ENCODE measurements at places on chromosomes 2 and 18.

- no peak for DNase-seq
These were observed 89.7 kb upstream of the COL3A1 start for GRCh38 chr2:188884517-188884916.

GRCh38 chr18:55900380-55900779 lies 312.4 kb upstream of the TCF4 start:
- no peak for DNase-seq

DNA sequence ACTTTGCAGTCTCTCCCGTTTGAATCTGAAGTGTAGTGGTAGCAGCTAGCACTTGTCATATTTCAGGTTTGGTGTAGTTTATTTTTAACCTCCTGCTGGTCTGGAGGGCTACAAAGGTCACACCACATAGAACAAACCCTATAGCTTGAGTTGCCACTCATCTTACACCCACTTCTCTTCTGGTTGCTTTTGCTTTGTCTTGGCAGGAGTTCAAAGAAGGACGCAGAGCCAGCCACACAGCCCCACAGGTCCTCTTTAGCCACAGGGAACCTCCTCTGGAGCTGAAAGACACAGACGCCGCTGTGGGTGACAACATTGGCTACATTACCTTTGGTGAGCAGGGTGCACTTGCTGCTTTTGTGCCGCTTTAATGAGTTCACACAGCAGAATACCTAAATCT lies 15.6 kb upstream of the GPBAR1 start:
- no peak for DNase-seq

- DNase-seq, result no peak
These were observed 59.4 kb upstream of the NEDD4L start for GRCh38 chr18:57984490-57985115.

- DNase-seq, result no peak
These were observed 1.3 kb downstream of the SPIRE1 start for GRCh38 chr18:12656605-12656937.

DNA sequence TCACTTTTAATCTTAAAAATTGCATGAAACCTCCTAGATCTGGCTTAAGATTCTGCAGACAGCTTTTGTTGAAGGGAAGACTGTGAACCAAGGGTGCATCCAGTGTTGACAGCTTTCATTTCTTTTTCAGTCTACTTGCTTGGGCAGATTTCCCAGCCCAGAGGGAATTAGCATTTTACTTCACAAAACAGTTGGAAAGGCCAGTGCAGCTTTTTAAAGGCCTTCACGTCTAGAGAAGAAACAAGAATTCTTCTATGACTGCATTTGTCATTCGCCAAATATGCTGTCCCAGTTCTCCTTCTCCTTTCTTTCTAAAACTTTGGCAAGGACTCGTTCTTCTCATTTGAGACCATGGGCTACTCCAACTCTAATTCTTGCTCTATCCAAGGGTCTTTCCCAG lies 17.4 kb downstream of the NTSR2 start:
- no peak for DNase-seq

DNA sequence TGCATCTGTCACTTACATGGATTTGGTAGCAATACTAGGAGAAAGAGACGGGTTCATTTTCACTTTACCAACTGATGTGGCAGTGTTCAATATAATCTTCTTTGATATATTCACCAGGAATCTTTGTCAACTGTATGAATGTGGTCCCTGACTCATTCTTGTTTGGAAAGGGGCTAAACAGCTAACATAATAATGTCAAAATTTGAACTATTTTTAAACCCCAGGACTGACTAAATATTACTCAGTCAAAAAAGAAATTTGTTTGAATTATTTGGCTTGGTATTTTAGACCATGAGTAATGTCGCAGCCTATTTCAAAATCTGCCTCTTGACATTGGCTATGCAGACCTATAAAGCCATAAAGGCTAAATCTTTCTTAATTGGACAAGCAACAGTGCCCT lies 413.7 kb upstream of the RGPD4 start:
- DNase-seq, result no peak

DNA sequence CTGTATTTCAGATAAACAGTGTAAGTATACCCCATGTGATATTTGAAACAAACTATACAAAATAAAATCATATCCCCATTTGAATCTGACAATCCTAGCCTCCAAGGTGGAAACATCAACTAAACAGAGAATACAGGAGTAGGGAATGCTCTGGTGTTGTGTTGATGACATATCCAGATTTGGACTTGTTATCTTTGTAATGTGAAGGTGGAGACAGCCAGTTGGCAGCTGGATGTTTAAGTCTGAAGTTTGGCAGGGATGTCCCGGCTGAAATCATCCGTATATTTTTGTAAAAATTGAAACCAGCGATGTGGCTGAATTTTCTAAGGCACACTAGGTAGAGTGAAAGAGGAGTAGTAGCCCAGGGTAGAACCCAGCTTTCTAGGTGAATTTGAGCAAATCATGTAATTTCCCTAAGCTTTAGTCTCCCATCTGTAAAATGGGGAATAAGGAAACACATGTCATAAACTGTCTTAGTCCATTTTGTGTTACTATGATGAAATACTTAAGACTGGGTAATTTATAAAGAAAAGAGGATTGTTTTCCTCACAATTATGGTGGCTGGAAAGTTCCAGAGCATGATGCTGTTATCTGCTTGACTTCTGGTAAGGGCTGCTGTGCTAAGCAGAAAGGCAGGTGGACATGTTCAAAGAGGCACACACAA lies 246.6 kb upstream of the APCDD1 start:
- DNase-seq, result no peak

DNA sequence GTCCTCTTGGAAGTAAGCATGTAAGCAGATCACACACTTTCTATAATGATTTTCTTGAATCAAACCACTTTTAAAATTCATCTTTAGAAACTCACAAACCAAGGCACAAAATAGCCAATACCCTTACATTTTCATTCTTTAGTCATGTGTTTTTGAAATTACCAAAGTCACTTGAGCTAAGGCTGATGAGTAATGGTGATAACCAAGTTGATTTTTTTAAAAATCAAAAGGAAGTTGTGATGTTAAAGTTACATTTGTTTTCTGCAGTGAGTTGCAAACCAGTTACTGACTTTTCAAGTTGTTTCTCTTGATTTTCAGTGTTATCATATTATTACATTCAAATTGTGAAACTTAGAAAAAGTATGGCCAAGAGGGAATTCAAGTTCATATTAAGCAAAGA lies 21.5 kb upstream of the IL18RAP start:
- DNase-seq, result no peak

DNA sequence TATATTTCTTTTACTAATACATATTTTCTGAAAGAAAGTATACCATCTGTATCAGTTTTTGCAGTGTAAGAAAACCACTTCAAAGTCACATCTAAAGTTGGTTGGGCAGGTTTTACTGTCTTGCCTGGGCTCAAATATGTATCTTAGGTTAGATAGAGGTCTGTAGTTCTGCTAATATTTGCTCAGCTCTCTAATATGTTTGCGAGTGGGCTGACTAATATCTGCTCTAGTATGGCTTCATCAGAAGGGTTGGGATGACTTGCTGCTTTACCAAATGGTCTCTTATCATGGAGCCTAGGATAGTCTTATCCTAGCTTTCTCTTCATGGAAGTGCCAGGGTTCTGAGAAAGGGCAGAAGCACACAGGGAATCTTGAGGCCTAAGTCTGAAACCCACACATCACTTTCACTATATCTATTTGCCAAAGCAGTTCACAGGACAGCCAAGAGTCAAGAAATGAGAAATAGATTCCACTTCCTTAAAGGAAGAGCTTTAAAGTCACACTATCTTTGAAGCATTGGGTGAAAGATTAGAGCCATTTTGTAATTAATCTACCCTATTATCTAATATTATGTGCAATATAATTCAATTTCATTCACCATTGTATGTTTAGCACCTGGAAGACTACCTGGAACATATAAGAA lies 610.0 kb downstream of the KCNJ3 start:
- no peak for DNase-seq

DNA sequence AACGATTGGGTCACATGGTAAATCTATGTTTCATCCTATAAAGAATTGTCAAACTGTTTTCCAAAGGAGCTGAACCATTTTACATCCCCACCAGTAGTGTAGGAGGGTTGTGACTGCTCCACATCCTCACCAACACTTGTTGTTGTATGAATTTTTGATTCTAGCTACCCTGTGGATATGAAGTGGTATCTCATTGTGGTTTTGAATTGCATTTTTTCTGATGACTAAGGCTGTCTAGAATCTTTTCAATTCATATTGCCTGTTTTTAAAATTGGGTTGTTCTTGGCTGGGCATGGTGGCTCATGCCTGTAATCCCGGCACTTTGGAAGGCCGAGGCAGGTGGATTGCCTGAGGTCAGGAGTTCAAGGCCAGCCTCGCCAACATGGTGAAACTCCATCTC lies 44.5 kb downstream of the TXNL1 start:
- no peak for DNase-seq

- no peak for DNase-seq
These were observed 4.3 kb downstream of the DCTN1 start for GRCh38 chr2:74375838-74376237.

GRCh38 chr2:104109356-104109755 lies 744.6 kb upstream of the POU3F3 start:
- no peak for DNase-seq

DNA sequence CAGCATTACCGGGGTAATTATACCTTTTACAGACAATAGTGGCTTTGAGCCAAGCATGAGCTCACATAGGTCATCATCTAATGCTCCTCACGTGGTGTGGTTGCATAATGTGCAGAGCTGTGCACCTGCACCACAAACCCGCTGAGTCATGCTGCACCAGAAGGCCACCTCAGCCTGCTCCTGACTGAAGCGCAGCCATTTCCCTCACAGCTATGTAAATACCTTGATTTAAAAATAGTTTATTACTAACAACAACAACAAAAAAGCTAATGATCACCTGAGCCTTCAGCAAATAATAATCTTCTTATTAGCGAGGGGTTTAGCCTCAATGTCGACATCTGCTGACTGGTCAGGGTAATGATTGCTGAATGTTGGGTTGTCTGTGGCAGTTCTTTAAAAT lies 238.8 kb downstream of the MBD5 start:
- no peak for DNase-seq

DNA sequence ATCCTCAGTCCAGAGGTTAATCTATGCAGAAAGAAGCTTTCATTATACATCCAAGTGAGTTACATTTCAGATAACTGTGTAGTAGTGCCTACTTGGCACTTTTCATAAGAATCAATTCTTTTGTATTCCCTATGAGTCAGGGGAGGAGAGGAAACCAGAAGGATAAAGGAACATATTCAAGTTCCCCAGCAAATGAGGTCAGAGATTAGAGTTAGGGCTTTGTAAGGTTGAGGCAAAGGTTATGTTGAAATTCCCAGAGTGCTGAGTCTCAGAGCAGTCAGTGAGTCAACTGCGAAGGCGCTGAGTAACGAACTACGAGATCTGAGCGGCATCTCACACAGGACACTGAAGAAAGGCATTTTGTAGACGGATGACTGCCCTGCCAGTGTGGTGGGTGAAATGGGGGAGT lies 25.1 kb upstream of the ME2 start:
- no peak for DNase-seq

GRCh38 chr2:187395276-187396015 lies 52.6 kb downstream of the CALCRL start:
- no peak for DNase-seq

DNA sequence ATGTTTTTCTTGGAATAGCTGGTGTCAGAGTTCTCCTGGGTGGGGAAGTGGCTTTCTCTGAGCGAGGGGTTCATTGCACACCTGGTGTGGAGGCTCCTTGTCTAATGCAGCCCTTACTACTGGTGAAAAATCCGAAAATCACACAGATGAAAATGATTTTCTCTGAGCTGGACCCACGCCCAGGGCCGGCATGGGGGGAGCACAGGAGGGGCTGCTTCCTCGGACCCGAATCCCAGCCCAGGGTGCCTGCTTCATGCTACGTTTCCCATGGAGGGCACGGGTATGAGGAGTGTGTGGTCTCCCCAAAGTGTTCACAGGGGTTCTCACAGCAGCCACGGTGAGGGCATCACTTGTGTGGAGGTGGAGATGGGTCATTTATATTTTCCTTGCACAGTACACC lies 288.0 kb upstream of the HDAC4 start:
- DNase-seq, result no peak

GRCh38 chr2:149021271-149021719 lies 17.2 kb upstream of the LYPD6B start:
- no peak for DNase-seq

- DNase-seq, result no peak
These were observed 14.8 kb downstream of the ZAP70 start for GRCh38 chr2:97728091-97728731.

DNA sequence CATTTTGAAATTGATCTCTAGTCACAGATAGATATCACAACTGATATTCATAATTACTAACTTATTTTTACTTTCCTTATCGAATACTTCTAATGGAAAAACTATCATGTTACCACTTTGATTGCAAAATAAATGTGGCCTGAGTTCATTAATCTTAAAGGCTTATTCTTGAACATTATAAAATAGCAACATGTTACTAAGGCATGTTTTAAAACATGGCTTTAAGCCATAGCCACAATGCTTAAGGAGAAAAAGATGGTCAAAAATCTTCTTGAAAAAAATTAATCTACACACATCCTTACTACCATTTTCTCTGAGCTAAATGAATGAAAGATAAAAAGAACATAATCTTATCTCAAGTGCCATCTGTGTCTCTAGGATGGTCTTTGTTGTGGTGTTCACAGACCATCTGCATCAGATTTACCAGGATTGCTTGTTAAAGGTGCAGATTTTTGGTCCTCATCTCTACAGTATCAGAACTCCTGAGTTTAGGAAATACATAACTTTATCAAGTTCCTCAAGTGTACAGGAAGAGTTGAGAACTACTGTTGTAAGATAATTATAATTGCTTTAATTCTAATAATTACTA lies 15.3 kb downstream of the MTX2 start:
- no peak for DNase-seq

DNA sequence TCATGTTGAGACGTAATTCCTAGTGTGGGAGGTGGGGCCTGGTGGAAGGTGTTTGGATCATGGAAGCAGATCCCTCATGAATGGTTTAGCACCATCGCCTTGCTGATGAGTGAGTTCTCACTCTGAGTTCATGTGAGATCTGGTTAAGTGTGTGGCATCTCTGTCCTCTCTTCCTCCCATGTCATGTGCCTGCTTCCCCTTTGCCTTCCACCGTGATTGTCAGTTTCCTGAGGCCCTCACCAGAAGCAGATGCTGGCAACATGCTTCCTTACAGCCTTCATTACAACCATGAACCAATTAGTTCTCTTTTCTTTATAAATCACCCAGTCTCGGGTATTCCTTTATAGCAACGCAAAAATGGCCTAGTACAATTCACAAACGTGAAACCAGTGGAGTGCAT lies 14.6 kb upstream of the MCM6 start:
- no peak for DNase-seq

GRCh38 chr2:95056461-95057459 lies 31.3 kb downstream of the MAL start:
- no peak for DNase-seq

All from CD4-positive, alpha-beta T cell treated with Interleukin-12 subunit alpha and Interleukin-12 subunit beta, for 1 hour (primary cell).